ENCODE measurements at places on chromosomes 16 and 17.

DNA sequence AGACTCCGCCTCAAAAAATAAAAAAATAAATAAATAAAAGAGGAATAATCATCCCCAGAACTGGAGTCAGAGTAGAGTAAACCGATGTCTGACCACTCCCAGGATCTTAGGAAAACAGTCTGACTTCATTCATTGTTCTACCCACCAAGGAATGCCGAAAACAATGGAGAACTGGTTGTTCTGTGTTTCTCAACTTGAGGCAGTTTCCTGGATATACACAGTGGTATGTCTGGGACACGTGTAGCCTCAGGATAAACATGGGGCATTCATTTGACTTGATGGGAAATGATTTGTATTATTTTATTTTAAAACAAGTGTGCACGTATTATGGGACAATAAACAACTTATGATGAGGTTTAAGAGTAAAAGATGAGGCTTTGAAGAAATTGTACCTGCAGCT is 32.8 kb upstream of the PAFAH1B1 start:
- DNase-seq, result no peak

DNA sequence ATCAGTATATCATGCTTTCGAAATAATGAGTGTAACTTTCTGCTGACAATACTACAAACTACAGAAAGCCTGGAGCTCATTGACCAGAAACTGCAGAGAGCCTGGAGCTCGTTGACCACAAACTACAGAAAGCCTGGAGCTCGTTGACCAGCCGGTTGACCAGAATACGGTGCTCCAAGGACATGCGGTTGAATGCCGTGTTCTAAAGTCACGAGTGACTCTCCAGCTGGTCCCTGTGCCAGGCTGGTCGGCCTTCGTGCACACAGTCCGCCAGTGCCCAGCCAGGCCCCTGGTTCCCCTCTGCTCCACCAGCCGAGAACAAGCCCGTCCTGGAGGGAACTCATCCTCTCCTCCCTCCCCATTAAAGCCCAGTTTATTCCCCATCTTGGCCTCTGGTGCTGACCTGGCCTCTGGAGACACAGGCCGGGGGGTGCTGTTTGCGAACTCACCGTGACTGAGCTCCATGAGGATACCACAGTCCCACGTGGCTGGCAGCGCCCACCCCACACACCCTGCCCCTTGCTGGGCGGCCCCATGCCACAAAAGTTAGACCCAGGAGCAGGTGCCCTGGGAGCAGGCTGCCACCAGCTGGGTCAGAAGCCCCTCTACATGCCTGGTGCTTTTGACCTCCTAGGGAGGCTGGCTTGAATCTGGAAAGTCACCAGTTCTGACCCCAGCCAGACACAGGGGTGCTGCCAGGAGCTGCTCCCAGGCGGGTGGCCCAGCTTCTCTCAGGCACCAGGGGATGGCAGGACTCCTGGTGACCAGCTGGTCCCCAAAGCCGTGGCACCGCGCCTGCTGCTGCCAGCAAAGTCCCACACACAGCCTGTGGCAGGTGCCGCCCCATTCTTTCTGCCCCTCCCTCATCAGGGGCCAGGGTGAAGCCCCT is 15.5 kb upstream of the CDH15 start:
- DNase-seq, result no peak

GRCh38 chr17:17527534-17527933 is 31.3 kb upstream of the RASD1 start:
- no peak for DNase-seq

GRCh38 chr17:75933808-75934207 is 7.0 kb downstream of the FBF1 start:
- DNase-seq, result no peak

- DNase-seq, result peak; percentile 65
Measured at GRCh38 chr17:11742886-11743285, 144.6 kb downstream of the DNAH9 start.

DNA sequence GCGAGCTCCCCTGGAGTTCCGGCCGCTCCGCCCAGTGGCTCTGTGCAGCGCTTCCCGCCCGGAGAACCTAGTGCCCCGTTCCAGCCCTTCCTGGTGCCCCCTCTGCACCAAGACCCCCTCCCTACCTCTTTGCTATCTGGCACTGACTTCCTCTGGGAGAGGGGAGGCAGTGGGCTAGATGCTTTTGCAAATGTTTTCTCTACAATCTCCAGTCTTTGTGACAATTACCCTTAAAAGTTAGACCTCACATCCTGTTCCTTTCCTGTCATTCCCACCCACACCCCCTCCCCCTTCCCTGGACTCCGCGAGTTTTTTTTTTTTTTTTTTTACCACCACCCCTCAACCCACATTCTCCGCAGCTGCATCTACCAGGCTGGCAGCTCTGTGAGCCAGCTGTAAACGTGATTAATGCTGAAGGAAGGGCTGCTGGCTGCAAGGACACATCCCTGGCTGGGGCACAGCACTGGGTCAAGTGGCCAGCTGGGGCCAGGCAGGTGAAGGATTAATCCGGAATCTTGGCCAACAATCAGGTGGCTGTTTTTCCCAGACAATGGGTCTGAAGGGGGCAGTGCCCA is 101.5 kb downstream of the MGAT5B start:
- DNase-seq, result no peak

GRCh38 chr17:13351046-13351445 is 250.7 kb downstream of the HS3ST3A1 start:
- DNase-seq, result no peak

GRCh38 chr16:11094075-11094856 is 149.9 kb downstream of the CLEC16A start:
- no peak for DNase-seq

DNA sequence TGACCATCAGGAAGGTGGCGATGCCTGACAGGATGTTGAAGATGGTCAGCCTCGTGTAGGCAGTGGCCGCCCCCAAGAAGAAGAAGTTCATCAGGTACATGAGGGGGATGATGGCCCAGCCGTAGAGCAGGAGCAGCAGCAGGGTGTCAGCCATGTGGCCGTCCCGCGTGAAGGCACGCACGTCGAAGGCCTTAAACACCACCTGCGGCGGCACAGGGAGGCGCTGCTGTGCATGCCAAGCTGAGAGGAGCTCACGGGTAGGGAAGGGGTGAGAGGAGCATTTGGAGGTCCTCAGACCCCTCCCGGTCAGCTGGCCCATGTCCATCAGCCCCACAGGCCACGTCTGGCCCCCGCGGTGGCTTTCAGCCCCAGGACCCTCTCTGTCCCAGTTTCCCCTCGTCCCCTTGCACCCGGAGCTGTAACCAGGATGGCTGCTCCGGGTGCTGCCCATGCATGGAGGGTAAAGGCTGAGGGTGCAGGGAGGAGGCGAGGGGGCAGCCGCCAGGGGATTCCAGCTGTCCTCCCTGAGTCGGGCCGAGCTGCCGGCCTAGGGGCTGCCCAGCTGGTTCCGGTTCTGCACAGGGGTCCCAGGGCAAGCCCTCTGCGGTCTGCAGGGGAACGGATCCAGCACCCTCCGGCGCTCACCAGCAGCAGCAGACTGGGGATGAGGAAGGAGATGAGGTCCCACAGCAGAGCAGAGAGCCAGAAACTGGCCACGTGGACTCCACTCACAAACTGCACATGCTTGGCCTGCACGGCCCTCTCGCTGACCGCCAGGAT is 17.1 kb upstream of the RNPS1 start:
- DNase-seq, result no peak

DNA sequence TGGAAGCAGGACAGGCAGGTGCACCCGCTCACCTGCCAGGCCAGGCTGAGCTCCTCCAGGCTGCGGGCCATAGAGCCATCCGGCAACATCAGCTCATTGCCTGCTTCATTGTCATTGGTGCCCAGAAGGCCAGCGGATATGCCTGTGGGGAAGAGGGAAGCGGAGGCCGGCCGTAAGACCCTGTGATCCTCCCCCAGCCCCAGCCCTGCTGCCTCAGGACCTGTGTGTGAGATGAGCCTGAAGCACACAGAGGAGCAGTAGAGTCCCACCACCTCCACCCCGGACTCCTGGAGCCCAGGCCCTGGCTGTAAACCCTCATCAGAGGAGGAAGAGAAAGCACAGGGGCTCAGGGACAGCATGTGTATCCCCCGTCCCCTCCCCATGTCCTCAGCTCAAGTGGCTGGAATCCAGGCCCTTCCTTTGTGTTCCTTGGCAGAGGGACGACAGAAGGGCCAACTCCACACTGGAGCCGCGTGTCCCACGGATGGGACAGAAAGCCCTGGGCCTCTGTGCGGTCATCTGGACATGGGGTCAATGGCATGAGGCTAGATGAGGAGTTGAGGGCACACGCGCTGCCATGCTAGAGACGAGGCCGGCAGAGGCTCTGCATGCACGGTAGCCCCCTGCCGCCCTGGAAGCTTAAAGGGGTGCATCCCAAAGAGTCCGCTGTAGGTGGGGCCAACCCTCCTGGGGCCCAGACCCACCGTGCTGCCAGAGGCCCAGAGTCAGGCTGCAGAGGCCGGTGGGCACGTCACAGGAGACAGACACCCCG is 39.1 kb downstream of the RMI2 start:
- no peak for DNase-seq

DNA sequence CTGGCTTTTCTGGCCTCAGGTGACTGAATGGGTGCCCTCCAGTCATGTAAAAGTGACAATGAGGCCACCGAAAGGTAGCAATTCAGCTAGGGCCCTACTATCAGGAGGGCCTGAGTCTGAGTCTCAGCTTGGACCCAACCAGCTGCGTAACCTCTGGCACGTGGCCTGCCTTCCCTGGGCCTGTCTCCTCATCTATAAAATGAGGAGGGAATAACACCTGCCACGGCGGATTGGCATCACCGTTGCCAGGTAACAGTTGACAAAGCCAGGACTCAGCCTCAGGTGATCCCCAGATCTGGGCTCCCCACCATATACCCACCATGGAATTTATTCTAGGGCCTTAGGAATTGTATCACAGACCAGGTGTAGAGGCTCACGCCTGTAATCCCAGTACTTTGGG is 217.1 kb downstream of the KATNIP start:
- no peak for DNase-seq

GRCh38 chr16:57394444-57394843 is 10.1 kb upstream of the CCL17 start:
- no peak for DNase-seq

DNA sequence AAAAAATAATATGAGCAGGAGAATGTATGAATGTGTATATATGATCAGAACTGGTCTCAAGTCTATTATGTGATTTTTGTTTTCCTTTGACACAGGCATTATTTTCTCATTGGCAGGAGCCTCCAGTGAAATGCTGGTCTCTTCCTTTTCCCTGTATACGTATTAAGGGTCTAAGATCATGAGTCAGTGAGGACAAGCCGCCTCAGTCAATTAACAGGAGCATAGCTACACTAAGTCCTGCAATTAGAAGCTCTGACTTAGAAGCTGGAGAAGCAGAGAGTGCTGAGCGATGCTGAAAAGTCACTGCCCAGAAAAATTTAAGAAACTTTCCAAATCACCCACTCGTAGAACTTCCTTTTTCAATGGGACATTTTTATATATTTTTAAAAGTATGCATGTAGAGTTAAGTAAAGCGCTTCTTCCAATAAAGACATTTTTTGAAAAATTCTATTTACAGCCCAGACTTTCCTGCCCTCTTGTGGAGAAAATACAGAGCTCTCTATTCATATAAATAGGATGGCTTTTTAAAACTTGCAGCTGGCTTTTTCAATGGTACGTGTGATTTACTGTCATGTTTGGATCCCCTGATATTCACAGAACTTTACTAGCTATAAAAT is 70.2 kb upstream of the PSMD7 start:
- DNase-seq, result peak; percentile 67

- DNase-seq, result no peak
Measured at GRCh38 chr16:27287887-27288286, 19.3 kb upstream of the NSMCE1 start.

DNA sequence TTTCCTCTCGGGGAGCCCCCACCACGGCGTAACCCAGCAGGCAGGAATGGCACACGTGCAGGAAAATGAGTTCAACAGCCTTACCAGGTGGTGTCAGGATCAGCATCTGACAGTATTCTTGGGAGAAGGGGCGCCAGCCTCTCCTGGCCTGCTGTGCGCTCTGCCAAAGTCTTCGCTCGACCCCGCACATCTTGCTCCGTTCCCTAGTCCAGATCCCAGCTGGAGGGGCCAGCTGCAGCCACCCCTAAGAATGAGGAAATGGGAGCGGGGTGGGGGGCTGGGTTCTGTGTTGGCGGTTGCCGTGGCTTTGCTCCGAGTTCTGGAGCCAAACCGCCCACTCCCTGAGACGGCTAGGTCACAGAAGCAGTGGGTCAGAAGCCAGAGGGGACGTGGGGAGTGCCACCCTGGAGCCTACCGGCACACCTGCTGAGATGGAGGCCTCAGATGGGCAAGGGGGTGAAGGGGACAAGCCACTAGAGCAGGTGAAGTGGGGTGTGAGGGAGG is at the start of gene CHCT1:
Gene CHCT1, plus strand, starts transcription at position 328 of the 504 bp plus-strand sequence. Its CDS starts 104 bp downstream, at position 432.
- DNase-seq, result no peak

DNA sequence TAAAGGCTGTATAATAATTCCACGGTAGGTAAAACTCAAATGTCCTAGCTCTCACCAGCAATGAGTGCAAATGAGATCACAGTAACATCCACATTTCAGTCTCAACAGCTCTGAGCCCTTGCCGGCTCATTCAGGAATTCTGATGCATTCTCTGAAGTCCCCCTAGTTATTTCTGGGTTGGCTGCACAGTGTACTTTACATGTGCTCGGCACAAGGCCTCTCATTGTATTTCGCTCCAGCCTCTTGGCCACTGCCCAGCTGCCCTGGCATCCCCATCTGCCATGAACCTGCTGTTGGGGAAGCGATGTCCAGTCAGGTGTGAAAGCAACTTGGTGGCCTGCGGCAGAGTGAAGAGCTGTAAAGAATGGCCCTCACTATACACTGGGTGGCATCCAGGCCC is 14.3 kb downstream of the PRCD start:
- peak; percentile 71 for DNase-seq

DNA sequence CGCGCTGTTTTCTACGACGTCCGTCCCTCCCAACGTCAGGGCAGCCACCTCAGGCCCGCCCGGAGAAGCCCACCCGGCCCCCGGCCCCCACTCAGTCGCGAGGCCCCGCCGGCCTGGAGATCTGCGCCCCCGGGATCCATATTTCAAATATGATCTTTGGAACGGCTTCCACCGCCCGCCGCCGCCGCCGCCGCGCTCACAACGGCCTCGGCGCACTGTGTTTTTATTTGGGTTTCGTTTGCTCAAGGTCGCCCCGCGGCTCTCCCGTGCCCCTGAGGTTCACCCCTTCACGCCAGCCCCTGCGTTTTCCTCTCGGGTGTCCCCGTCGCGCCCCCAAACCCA is 4.2 kb upstream of the CBX4 start:
- no peak for DNase-seq

- DNase-seq, result no peak
Measured at GRCh38 chr17:31688701-31689100, 170.3 kb downstream of the COPRS start.

DNA sequence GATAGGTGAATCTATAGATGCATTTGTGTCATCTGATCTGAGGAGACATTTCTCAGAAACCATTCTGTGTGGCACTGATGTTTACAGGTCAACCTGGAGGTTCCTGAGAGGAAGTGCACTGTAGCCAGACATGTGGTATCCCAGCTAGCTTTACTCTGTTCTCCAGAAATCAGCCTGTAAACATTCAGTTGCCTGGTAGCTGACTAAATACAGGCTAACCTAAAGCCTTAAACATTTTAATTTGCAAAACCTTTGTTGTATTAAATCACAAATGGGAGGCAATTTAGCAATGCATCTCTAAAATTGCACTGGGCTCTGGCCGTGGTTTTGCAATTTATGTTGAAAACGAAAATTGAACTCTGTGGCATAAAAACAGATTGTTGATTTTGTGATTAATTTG is 207.6 kb downstream of the FTO start:
- no peak for DNase-seq

All from brain (organoid and tissue), 16 donors.